A549 treated with dexamethasone at 1 μM for 4 hours (cell line): ENCODE measurements at places on chromosomes 3 and 15. TPM values are rescaled to one million over a fixed set of nuclear protein-coding genes. Genes with fewer than 3 reads are reported as not detected.

The GOLGA8T gene
- 1.1 to 1.9 TPM (median 1.6 TPM) in 5 replicates for total RNA-seq

The TAGLN3 gene
- total RNA-seq, result not detected in 5 replicates

The EIF2A gene
- 68.1 to 83.6 TPM (median 72.2 TPM) in 5 replicates for total RNA-seq

The TTC23 gene
- total RNA-seq, result 7.7 to 12.6 TPM (median 11.3 TPM) in 5 replicates

The PRSS50 gene
- total RNA-seq, result not detected in 5 replicates
